ENCODE measurements at places on chromosomes 4 and X. TPM values are rescaled to one million over a fixed set of nuclear protein-coding genes. Genes with fewer than 3 reads are reported as not detected.

The TEX13B gene
- total RNA-seq: not detected

The SRPK3 gene
- 36.7 TPM for total RNA-seq

The TMEM187 gene
- 8.3 TPM for total RNA-seq

The SPANXN5 gene
- not detected for total RNA-seq

The FANCB gene
- total RNA-seq: 1.2 TPM

The RAB33A gene
- 3.5 TPM for total RNA-seq

The TMSB15C gene
- total RNA-seq: not detected

The SPANXC gene
- not detected for total RNA-seq

The AKAP4 gene
- not detected for total RNA-seq

The NSUN7 gene
- not detected for total RNA-seq

The GK2 gene
- not detected for total RNA-seq

The TNMD gene
- 1.5 TPM for total RNA-seq

The LDOC1 gene
- 2.0 TPM for total RNA-seq

The SPANXN2 gene
- not detected for total RNA-seq

The MAML3 gene
- total RNA-seq: 2.4 TPM

GRCh38 chr4:177485528-177485927, 43.3 kb upstream of the AGA start:
- no peak for DNase-seq

DNA sequence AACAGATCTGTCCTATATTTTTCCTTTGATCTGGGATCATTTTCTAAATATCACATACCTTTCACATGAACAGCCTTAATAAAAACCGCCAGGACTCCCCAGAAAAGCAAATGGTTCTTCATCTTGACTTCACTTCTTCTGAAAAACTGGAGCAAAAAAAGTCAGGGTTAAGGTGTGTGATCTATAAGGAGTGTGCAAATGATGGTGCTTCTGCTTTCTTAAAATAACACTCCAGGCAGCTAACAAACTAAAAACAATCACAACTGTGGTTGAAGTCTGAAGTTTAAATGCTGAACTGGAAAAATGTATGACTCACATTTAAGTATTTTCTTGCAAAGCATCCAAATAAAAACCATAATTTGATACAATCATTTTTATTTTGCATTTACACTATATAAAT, at the start of gene JCHAIN:
JCHAIN (minus strand) TSS at position 140 of the 400 bp plus-strand sequence; CDS start at position 122, 18 bp downstream.
- DNase-seq: no peak

DNA sequence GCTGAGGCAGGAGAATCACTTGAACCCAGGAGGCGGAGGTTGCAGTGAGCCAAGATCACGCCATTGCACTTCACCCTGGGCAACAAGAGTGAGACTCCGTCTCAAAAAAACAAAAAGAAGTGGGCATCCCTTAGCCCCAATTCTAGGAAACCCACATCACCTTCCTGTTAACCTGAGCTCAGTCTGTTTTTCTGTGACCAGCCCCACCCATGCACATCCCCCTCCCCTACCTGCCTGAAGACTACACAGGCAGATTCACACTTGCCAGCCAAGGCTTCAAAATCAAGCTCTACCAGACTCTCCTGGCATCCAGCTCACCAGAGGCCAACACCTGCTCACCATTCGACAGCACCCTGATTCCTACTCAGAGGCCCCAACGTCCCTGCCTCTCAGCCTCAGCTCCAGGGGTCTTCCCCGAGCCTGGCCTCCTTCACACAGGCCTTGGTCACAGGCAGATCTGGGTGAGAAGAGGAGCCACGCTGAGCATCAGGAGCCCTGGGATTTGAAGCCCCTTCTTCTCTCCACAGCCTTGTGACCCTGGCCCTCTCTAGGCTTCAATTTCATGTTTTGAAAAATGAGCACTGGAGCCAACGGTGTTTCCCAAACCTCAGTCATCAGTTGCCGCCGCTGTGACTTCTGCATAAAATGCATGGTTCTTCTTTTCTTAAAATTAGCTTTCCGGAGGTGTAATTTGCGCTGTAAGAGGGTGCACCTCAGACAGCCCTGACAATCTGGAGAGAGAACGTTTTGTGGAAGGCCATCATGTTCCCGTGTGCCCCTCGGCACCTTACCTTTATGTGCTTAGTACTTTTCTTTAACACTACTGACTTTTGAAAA, 47.3 kb downstream of the JAKMIP1 start:
- DNase-seq: no peak

DNA sequence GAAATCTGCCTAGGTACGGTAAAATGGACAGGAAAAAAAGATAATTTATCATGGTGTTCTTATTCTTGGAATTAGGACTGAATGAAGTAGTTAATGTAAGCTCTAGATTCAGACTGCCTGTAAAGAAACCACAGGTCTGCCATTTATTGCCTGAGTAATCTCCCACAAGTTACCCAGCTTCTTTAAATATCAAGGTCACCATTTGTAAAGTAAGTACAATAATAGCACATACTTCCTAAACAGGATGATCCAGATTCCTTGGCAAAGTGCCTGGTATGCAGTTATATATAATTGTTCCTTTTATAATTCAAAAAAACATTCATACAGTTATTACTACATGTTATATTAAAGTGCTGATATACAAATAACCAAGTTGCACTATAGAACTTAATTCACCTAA, 368.6 kb downstream of the HNRNPD start:
- DNase-seq: no peak

DNA sequence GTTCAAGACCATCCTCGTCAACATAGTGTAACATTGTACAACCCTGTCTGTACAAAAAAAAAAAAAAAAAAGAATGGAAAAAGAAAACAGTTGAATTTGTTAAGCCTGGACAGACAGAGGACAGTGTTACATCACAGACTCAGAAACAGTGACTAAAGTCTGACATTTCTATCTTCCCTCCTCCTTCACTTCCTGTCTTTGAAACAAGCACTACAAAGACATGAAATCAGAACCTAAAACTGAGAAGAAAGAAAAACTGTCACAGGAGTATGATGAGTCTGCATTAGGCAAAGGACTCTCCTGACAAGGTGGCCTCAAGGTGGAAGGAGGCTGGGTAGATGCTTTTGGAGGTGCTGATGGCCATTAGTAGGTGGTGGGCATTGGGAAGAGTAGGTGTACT, 126.7 kb downstream of the RBM47 start:
- no peak for DNase-seq

DNA sequence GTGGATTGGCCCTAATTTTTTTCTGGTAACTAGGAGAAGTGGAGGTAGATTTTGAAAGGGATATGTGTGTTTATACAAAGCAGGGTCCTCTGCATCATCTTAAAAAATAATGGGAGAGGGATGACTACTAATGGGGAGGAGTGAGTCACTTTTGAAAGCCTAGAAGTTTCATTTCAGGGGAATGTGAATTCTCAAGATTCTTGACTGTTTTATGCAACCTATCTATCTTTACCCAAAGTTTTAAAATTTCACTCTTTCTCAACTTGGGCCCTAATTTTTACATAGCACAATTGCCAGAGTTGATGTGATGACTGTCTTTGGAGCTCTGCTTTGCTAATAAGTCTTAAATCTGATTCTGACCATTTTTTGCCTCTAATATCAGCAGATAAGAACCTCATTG, 445.2 kb downstream of the GRXCR1 start:
- no peak for DNase-seq

- no peak for DNase-seq
These were observed 656.9 kb upstream of the CPEB2 start for GRCh38 chr4:14345356-14345775.

DNA sequence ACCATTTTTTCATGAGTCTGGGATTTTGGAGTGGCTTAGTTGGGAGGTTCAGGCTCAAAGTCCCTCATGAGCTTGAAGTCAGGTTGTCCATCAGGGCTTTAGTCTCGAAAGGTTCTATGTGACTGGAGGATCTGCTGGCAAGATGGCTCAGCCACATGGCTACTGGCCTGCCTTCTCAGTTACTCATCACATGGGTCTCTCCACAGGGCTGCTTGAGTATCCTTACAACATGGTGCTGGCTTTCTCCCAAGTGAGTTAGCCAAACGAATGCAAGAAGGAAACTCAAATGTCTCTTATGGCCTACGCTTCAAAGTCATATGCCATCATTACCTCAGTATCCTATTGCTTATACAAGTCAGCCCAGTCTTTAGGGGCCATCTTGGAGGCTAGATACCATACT, 106.3 kb upstream of the VCX3B start:
- no peak for DNase-seq

DNA sequence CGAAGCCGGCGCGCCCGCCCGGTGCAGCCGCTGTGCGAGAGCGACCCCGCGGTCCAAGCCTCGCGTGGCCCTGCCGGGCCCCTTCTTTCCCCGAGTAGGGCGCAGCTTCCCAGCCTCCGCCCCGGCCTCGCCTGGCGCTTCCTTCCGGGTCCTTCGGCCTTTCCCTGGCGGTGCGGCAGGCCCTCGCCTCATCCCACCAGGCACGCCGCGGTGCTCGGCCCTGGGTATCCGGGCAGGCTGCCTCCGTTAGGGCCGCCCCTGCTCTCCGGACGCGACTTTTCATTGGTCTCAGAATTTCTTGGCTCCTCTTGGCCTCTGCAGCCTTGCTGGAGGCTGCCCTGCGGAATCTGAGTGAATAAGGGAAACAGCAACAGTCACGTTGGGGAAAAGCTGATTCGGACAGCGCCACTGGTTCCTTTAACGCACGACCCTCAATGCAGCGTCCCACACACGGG, 429 bp downstream of the UVSSA start:
- DNase-seq: peak; percentile 85

- DNase-seq: no peak
These were observed 1005.9 kb upstream of the PABPC4L start for GRCh38 chr4:135207531-135207930.

DNA sequence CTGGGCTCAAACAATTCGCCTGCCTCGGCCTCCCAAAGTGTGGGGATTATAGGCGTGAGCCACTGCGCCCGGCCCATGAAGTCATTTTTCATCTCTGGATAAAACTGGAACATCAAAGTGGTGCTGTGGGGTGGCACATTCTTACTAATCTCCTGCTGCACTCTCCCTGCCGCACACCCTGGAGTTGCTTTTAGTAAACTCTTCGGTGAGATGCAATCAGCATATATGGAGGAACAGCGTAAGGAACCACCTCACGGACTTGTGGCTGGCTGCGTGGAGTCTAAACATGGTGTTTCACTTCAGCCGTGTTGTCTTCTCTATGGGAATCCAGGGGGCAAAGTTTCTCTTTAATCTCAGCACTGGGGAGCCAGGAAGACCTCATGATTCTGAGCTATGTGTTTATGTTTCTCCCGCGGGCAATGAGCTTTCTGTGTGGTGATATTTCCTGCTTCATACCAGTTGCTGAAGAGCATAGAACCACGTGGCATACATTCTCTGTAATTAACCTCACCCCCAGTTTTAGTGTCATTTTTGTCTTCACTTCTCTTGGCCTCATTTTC, 2.1 kb upstream of the RHOH start:
- DNase-seq: no peak

DNA sequence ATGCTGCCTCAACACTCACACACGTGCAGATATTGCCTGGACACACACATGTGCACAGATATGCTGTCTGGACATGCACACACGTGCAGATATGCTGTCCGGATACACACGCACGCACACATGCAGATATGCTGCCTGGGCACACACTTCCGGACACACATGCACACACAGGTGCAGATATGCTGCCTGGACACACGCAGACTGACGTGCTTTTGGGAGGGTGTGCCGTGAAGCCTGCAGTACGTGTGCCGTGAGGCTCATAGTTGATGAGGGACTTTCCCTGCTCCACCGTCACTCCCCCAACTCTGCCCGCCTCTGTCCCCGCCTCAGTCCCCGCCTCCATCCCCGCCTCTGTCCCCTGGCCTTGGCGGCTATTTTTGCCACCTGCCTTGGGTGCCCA, 14.7 kb downstream of the FGFRL1 start:
- no peak for DNase-seq

- no peak for DNase-seq
These were observed 208.3 kb upstream of the AMOT start for GRCh38 chrX:113048896-113049295.

DNA sequence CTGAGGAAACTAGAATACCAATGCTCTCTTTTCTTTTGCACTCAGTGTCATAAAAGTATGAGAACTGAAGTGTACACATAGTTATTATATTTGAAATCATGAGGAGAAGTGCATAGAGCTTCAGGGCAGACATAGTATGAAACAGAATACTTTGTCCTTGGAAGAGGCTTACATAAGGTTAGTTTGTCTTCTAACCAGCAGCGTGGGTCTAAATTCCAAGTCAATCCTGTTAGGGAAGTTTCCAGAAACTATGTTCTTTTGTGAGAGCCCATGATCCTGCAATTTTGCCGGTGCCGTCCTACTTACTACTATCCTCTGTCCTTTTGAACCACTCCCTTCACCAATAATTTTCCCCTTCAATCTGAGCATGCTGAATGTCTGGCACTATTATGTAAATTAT, 156.2 kb downstream of the PABPC4L start:
- DNase-seq: no peak

GRCh38 chrX:19750028-19750782, 137.2 kb downstream of the SH3KBP1 start:
- no peak for DNase-seq

DNA sequence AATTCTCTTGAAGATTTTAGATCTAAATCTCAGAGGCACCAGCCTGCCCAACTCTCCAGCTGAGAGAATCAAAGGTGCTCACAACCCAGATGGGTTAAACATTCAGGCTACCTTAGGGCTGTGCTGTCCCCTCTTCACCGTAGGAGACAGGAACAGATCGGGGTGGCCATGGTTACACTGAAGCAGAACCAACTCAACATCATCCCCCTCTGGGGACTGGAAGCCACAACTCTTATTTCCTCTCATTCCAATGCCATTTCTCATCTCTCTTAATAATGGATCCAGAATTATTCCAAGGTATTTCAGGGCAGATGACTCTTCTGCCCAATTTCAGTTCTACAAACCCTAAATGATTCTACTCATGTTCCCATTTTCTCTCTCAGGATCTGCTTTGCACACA, 109.7 kb downstream of the NKX6-1 start:
- no peak for DNase-seq

DNA sequence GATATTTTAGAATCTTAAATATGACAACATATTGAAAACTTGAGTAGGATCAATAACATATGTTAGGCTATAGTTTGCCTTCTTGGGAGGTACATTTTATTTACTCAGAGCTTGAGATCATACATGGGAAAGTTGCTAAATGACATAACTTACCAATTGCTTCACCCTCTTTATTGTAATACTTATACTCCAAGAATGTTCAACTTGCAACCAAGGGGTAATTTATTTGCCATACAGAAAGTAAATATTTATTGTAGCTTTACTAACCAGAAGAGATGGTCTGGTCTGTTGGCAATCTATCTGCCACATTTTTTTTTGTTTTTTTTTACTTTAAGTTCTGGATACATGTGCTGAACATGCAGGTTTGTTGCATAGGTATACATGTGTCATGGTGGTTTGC, 426.6 kb downstream of the ARHGAP24 start:
- DNase-seq: no peak

All from heart left ventricle (tissue), 16 donors.